Activated CD4-positive, CD25-positive, alpha-beta regulatory T cell treated with anti-CD3 and anti-CD28 coated beads, Interleukin-2, amount 50 U/mL, for 24 hours (primary cell): ENCODE measurements at places on chromosomes 16 and 17.

GRCh38 chr17:11900041-11900476, 97.2 kb downstream of the ZNF18 start:
- ATAC-seq: no peak

GRCh38 chr16:78789561-78789960, 690.1 kb downstream of the WWOX start:
- no peak for ATAC-seq

GRCh38 chr17:77735081-77735565, 223.4 kb upstream of the TNRC6C start:
- ATAC-seq: no peak

DNA sequence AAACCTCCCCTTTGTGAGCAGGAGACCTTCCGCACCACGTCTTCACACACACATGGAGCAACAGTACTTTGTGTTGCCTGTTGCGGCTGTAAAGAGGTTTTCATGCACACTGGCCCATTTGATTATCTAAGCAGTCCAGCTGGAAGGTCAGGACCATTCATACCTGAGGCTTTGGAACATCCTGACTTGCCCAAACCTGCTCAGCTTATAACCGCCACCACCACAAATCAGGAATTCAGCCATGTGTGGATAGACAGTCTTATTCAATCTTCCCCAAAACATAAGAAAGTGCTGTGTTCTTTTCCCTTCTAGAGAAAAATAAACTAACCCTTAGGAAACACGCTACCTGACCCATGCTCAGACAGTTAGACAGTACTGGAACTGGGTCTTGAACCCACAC, 81.6 kb upstream of the XYLT1 start:
- no peak for ATAC-seq

DNA sequence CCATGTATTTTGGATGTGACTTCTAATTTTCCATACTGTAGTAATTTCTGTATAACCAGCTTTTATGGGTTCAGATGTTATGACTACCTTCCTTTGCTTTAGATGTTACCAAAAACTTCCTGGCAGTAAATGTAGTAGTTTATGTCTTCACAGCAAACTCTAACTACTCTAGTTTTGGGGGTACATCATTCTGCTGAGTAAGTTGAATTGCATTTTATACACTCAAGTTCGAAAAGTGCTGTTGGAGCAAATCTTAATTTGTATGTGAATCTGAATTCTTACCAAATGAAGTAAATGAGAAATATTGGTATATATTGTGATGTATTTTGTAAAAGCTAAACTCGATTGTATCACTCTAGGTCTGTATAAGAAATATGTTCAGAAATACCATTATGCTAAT, 728.3 kb upstream of the CDH8 start:
- no peak for ATAC-seq

GRCh38 chr17:45940826-45941225, 46.5 kb downstream of the MAPT start:
- ATAC-seq: no peak

DNA sequence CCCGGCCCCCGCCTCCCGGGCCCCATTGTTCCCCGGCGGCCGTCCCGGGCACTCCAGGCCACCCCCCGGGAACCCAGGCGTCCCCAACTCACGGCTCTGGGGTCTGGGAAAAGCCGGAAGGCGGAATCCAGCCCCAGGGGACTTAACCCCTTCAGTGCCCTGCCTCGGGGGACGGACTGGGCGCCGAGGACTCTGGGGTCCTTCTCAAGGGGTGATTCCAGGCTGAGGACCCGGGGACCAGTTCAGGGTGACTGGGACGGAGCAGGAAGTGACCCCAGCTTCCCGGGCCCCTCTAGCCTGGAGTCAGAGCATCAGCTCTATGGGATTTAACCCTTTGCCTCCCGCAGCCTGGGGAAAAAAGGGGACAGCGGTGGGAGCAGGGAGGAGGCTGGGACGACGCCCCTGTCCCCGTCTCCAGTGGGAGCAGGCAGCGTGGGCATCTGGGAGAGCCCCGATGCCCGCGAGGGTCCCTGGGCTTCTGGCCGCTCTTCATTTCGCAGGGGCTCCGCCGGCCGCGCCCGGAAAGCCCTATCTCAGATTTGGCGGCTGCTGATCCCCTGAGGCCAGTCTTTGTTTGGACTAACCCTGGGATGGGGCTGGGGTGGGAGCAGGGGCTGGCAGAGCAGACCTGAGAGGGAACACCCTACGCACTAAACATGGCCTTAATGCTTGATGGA, at the start of gene ZNF629:
Gene ZNF629, minus strand, starts transcription at position 270 of the 677 bp plus-strand sequence. CDS start 2,723 bp downstream, outside the sequence.
- peak; percentile 75 for ATAC-seq

- peak; percentile 27 for ATAC-seq
Measured at GRCh38 chr17:40779181-40779909, 3.0 kb downstream of the KRT27 start.

DNA sequence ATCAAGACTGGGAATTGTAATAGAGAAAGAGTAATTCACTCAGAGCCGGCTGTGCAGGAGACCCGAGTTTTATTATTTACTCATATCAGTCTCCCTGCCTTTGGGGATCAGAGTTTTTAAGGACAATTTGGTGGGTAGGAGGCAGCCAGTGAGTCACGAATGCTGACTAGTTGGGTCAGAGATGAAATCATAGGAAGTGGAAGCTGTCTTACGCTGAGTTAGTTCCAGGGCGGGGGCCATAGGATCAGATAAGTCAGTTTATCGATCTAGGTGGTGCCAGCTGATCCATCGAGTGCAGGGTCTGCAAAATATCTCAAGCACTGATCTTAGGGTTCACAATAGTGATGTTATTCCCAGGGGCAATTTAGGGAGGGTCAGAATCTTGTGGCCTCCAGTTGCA, 20.2 kb upstream of the GUCY2D start:
- no peak for ATAC-seq

DNA sequence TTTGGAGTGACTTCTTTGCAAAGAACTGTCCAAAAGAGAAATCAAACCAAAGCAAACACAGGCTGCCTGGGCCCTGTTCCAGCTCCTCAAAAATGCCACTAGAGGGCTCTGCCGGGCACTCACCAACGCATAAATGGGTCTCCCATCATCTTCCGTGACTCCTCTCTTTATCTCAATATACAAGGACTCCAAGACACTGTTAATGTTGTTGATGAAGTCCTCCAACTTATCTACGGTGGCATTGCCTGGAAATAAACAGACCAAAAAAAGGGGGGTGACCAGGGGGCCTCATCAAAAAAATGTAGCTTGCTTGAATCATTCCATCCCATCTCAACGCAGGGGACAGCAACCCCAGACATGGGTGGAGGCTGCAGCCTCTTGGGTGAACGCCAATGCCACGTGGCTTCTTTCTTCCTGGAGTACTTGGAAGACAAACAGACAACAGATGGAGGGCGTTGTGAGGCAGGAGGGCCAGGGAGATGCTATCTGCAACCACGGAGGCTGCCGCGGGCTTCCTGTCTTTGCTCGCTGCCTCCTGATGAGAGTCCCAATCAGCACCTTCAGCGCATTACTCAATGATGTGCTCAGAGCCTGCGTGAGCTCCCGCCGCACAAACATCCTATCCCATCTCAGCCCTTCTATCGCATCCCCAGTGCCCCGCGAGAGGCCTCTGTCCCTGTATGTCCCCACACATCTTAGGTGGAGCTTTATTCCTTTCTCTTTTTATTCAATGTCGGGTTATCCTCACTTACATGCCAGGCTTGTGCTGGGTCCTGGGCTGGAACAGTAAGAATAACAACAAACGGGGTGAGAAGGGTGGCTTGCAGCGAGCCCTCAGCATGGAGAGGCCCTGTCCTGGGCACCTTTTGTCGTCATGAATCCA, 32.0 kb downstream of the KDM8 start:
- ATAC-seq: peak; percentile 15

- no peak for ATAC-seq
Measured at GRCh38 chr17:79951361-79952264, 84.1 kb downstream of the TBC1D16 start.

DNA sequence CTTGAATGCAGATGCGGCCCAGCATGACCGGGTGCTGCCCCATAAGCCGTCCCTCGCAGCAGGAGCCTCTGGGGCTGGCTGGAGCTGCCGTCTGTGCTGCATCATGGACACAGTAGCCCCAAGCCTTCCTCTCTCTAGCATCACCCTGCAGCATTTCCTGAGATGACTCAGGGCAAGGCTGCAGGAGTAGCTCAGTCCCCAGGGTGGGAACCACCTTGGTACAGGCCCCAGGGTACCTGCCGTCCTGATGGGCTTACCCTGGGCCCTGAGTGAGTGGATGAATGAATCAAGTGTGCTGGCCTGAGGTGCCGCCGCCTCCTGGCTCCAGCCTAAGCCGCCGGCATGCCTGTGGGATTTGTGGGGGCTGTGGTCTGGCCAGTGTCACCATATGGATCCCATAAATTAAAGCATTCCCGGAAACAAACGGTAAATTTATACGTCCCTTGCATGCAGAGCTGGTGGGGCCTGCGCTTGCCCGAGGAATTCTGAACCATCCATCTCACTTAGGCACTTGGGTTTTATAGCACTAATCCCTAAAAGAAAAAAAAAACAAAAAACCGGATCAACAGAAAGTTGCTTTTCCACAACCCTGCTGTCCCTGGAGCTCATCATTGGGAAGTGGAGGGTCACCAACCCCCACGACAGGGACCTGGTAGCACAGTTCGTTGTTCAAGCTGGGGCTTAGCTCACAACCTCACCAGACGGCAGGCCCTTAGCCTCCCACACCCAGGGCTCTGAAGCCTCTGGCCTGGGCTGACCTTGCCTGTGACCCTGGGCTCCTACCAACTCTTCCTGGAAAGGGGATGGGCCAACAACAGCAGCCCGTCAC, 242.6 kb upstream of the CIBAR2 start:
- ATAC-seq: no peak

DNA sequence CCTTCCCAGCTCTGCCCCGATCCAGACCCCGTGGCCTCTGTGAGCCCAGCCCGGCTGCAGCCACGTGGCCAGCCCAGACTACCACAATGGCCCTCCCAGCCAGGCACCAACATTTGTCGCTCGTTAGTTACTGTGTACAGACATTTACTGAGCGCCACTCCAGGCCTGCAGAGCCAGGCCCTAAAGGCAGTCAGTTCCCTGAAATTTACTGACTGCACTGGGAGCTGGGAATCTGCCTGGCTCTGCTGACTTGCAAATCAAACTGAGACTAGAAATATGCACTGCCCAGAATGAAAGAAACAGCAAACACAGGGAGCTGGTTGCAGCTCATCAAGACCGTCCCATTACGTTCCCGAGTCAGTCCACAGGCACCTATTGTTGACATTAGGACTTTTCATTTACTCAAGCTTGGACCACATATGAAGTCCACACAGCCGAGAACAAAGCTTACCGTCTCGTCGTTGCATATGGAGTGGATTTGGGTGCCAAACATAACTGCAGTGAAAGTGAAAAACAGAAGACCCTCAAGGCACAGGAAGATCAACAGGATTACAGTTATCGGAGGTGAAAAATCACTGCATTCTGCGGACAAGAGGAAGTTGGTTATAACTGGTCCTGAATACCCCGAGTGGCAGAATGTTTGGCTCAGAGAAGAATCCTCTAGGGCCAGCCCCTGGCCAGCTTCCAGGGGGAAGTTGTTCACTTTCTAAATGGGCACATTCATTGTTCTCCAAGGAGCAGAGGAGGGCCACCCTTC, 34.5 kb downstream of the ZDHHC7 start:
- ATAC-seq: no peak

DNA sequence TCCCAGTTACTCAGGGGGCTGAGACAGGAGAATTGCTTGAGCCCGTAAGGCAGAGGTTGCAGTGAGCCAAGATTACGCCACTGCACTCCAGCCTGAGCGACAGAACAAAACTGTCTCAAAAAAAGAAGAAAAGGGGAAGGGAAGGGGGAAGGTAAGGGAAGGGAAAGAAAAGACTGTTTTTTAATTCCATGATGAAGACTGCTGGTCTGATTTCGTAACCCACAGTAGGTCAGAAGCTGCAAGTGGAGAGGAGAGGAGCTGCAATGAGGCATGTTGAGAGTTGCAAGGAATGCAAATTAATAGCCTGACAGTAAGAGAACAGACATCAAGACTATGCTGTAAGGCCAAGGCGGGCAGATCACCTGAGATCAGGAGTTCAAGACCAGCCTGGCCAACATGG, 33.3 kb downstream of the HELZ start:
- ATAC-seq: no peak

GRCh38 chr17:59380474-59380873, 49.0 kb downstream of the YPEL2 start:
- ATAC-seq: no peak

DNA sequence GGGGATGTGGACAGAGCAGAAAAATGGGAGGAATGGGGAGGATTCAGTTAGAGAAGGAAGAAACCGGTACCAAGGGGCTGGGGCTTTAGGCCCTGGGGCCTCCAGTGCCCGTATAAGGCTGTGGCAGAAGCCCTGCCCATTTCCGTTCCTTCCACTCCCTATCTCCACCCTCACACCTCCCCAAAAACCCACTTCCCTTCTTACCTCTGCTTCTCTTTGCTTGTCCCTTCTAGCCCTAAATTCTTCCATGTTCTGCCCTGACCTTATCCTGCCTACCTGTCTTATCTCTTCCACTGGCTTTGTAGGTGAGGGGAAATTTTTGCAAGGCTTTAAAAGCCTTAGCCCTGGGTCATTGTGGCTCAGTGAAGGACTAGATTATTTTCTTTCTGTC, 4.1 kb downstream of the RNF167 start:
- ATAC-seq: no peak

GRCh38 chr17:72126575-72127486, 6.0 kb downstream of the SOX9 start:
- no peak for ATAC-seq

- peak; percentile 78 for ATAC-seq
Measured at GRCh38 chr17:58232707-58233156, 5.7 kb upstream of the LPO start.

DNA sequence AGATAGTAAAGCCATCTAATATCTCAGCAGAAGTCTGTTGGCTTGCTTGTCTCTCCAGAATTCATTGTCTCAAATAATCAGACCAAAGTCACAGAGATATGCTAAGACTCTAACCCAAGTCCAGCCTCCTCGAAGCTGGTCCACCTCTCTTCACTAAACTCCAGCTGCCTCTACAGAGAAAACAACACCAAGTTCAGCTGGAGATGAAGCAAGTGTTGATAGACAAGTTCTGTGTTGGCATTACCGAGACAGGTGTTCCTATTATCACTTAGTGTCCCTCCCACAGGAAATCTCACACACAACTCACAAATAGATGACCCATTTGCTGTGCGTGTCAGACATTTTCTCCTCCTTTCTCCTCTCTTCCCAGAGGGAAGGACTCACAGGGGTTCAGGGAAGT, 164.4 kb upstream of the ANKFN1 start:
- ATAC-seq: no peak
